ENCODE measurements at places on chromosomes 6 and 20.
A peak's percentile ranks its signal among the peaks of the same experiment; 100 is the strongest.

- DNase-seq, result no peak
Observed at GRCh38 chr20:24686156-24686555, 216.7 kb downstream of the SYNDIG1 start.

DNA sequence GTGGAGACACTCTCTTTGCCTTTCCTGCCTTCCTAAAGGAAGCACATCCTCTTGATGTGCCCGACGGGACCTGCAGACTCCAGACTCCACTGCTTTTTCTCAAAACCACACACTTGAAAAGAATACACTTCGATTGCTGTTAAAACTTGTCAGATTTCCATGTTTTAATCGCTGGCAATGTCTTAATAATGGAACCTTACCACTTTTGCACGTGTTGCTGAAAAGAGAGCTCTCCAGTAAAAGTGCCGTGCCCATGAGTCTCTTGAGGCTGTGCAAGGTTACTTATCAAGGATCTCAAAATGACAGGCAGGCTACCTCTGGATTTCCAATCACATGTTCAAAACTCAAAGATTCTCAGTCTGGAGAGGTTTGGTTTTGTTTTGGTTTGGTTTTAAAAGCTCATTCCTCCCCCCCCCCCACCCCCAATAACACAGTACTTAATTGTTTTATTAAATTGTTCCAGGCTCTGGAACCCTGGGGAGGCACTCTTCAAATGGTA, 12.0 kb upstream of the TFAP2A start:
- DNase-seq, result no peak

- DNase-seq, result peak; percentile 77
Observed at GRCh38 chr20:8932192-8933165, 136.4 kb upstream of the PLCB4 start.

GRCh38 chr20:43959920-43960227, 45.2 kb downstream of the TOX2 start:
- DNase-seq, result no peak

All from GM23248 (cell line).